ENCODE measurements at places on chromosomes 2 and 18.
A peak's percentile ranks its signal among the peaks of the same experiment; 100 is the strongest.

DNA sequence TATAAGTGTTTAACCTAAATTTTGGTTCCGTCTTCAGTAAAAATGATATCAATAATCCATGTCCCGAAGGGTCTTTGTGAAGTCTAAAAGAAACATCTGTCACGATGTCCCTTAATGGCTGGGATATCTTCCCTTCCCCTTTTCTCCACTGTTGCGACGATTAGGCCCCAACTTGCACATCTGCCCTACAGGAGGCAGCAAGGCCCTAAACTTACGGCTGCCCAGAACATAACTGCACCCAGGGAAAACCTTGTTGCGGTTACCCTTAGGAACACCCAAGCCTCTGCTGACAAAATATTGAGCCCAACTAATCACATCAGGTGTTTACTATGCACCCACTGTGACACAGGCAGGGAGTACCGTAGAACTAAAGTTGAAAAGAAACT lies 1.3 kb upstream of the SMAD2 start:
- DNase-seq, result peak; percentile 7

DNA sequence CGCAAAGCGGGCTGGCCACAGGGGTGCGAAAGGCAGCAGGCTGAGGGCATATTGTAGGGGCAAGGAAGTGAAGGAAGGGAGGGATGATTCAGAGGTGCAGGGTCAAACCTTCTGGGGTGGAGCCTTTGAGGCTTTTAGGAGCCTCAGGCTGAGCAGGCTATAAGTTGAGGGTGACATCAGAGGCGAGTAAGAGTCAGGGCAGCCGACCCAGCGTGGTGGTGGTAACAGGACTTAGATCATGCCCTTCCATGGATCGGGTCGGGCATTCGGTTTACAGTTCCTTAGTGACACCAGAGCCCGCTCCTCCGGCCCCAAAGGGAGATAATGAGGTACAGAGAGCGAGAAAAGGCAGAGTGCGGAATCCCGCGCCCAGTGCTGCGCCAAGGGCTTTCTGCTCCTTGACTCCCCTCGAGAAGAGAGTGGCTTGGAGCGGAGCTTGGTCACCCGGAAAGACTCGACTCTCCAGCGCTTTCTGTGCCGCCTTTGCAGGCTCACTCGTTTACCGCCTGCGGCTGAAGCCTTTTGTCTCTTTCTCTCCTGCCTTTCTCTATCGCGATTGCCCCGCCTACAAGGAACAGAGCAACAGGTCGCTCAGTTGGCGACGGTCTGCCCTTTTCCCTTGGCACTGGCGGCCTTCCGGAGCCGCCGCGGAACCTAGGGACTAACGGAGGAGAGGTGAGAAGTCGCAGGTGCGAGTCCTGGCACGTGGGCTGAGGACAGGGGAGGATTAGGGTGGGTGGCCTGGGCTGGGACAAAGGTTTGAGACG lies 720 bp downstream of the LBX2 start:
- DNase-seq, result no peak

DNA sequence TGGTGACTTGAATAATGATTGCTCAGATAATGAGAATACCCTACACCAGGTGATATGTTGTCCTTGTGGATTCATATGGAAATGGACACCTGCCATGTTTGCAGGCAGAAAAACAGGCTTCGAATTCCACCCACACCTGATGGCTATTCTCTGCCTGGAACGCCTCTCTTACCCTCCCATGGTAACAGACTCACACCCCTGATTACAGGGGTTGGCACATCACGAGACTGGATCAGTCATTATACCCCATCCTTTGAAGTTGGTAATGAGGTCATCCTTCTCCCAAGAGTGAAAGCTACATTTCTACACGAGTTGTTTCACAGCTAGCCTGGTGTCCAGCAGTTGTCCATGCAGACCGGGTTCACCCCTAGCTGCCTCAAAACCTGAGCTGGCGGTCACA lies 71.4 kb upstream of the MBOAT2 start:
- no peak for DNase-seq

DNA sequence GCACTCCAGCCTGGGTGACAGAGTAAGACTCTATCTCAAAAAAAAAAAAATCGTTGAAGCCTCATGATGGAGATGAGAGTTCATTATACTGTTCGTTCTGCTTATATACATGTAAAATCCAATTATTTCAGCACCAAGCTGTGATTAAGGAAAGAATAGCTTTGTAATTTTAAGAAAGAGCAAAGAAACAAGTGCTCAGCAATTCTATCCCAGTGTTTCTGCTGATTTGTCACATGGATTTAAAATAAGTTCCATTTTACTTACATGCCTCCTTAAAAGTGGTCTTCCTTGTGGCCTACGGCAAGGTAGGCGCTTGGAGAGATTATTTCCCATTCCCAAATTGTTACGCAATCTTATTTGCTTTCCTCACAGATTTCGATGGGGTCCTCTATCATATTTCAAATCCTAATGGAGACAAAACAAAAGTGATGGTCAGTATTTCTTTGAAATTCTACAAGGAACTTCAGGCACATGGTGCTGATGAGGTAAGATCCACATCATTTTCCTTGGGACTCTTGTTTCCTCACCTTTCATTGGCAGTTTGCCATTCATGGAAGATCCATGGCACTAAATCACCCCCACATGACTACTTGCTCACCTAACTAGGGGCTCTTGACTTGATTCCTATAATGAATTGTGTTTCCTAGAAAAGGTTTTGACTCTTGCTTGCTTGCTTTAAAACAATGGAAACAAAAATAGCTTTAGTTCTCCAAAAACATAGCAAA lies 11.5 kb downstream of the ARPC2 start:
- no peak for DNase-seq

DNA sequence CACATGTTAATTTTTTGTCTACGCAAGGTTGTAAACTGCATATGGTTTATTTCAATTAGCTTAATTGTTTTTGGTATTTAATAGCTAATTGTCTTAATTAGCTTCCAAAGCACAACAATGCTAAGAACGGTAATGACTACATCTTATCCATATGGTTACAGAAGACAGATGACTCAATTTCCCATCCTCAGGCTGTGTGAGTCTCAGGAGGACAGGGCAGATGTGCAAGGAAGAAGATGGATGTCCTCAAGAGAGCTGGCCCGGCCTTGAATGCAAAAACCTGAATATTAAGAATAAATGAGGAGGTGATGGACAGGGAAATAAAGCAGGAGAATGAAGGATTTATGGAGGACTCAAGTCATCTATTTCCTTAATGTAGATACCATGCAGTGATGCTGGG lies 31.4 kb downstream of the SLC4A3 start:
- no peak for DNase-seq

DNA sequence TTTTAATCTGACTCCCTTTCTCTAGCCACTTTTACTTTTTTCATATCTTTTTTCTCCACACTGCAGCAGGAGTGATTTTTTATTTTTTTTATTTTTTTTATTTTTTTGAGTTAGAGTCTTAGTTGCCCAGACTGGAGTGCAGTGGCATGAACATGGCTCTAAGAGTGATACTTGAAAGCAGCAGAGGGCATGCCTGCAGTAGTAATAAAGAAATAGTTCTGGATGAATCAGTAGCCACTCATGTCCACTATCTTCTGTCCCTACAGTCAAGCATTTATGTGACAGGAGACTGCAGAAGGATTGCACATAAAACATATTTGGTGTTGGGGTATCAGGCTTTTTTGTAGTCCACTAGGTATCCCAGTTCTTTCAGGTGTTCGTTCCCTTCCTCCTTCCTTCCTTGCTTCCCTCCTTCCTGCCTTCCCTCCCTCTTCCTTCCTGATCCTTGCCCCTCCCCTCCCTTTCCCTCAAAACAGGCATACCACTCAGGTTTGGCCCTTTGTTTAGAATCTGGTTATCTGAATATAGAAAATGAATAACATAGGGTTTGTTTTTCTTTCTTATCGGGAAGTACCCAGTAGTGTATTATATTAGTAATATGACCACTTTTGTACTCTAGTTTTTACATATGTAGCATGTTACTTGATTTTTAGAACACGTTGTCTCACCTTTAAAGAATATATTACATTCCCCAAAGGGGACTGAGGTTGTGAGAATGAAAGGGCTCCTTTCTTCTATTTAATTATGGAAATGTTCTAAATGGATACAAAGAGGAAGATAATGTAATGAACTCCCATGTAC lies 23.5 kb downstream of the MIB1 start:
- no peak for DNase-seq

- DNase-seq, result no peak
These were observed 339.2 kb downstream of the PDE11A start for GRCh38 chr2:177733322-177733855.

GRCh38 chr2:47002480-47003381 lies 87.1 kb upstream of the MCFD2 start:
- no peak for DNase-seq

DNA sequence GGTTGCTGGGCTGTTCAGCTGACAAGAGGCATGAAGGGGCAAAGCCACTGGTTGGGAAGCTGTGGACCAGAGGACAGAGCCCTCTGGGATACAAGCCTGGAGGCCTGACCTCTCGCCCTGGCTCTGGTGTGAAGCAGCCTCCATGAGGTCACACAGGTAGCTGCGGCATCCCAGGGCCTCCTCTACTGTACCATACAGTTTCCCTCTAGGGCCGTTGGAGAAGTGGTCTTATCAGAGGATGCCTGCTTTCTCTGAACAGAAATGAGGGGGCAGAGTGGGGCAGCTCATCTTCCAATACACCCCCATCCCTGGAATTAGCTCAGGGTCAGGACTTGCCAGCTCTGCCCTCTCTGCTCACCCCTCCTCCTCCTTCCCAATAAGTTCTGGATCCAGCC lies 135.1 kb upstream of the SMAD2 start:
- no peak for DNase-seq

- no peak for DNase-seq
These were observed 4.2 kb downstream of the CNDP2 start for GRCh38 chr18:74500372-74500771.

GRCh38 chr2:111219734-111220505 lies 99.2 kb downstream of the BCL2L11 start:
- DNase-seq, result no peak

GRCh38 chr2:141968433-141968832 lies 162.4 kb downstream of the LRP1B start:
- no peak for DNase-seq

DNA sequence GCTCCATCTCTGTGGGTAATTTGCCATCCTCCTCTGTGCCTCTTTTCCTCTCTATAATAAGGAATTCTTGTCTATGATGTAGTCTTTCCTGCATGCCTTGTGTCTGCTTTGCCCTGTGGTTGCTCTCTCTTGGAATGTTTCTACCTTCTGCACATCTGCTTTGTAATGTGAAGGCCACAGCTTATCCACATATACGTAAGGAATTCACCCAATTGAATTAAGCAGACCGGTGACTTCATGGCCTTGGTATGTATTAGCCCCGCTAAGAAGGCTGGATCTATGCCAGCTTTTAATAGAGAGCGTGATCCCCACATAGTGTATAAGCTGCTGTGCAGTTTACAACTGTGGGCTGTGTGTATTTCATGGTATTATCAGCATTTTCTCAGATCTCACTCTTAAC lies 274.7 kb downstream of the RNF144A start:
- DNase-seq, result no peak

DNA sequence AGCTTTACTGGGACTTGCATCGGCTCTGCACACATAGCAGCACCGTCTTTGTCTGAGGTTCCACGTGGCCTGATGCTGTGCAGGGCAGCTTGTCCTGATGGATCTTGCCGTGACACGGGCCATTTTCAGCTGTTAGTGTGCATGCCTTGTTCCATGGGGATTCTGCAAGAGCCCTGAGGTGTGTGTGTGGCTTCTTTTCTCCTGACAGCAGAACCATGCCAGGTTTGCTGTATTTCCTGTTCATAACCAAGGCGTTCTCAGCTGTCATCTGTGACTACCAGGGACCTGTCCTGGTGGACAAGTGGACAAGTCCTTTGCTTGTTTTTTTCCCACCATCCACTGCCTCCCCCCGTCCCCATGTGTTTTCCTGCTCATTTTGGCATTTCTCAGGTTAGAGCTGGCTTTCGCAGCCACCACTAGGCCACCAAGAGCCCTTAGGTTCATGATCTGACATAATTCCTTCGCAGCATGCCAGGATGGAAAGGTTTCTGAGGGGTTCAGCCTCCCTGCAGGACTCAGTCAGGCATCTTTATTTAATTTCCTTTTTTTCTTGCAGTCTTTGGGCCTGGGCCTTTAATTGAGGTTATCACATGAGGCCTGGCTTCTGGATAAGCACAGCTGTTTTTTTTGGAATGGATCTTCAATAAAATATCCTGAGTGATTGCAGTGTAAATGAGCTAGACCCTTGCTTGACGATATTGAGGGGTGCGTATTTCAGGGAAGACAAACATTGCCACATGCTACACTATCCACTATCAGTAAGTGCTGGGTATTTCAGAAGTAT lies 139.4 kb downstream of the NCK2 start:
- no peak for DNase-seq

- DNase-seq, result no peak
These were observed 133.6 kb downstream of the PHLPP1 start for GRCh38 chr18:62848946-62849345.

DNA sequence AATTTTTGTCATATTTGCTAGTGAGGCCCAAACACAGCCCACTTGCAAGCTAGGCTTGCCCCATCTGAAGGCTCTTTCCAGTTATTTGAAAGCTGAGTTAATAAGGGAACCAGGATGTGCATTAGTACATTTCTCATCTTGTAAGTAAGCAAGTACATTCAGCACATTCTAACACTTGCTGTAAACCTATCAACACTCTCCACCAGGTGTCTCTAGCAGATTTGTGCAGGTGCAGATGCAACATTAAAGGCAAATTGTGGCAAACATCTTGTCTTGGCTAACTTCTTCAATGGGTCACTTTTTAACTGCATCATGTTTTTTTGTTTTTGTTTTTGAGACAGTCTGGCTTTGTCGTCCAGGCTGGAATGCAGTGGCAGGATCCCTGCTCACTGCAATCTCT lies 25.3 kb upstream of the MFSD6 start:
- no peak for DNase-seq

DNA sequence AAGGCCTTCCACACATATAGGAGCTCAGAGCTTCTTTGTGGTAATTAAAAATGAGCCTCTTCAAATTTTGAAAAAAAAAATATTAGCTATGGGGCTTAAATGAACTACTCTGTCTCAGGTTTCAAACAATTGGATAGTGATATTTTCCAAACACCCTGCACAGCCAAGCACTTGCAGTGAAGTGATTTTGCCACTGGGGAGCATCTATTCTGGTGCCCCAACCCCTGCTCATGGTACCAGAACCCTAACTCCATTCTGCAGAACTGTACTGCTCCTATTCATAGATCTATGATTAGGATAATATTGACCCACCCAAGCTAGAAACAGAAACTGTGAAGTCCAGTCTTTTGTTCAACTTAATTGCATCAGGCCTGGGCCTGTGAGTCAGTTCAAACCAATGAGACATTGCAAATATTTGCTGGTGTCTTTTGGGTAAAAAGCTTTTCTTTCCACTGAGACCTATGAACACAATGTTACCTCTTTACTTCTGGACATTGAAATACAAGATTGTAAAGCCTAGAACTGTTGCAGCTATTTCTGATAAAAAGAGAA lies 324.0 kb downstream of the GALNT13 start:
- DNase-seq, result no peak

GRCh38 chr2:14773696-14774095 lies 141.2 kb downstream of the LRATD1 start:
- DNase-seq, result no peak

GRCh38 chr2:114056294-114057143 lies 166.6 kb downstream of the ACTR3 start:
- no peak for DNase-seq
